ENCODE measurements at places on chromosomes 2 and 18.
A peak's percentile ranks its signal among the peaks of the same experiment; 100 is the strongest.

GRCh38 chr2:10655499-10656225, 34.1 kb downstream of the NOL10 start:
- DNase-seq = no peak

GRCh38 chr2:98502556-98503335, 58.1 kb downstream of the INPP4A start:
- DNase-seq = no peak

- peak; percentile 93 for DNase-seq
Observed at GRCh38 chr2:30481323-30481800, 34.3 kb downstream of the LCLAT1 start.

- no peak for DNase-seq
Observed at GRCh38 chr2:64743739-64744330, 90.1 kb upstream of the SERTAD2 start.

DNA sequence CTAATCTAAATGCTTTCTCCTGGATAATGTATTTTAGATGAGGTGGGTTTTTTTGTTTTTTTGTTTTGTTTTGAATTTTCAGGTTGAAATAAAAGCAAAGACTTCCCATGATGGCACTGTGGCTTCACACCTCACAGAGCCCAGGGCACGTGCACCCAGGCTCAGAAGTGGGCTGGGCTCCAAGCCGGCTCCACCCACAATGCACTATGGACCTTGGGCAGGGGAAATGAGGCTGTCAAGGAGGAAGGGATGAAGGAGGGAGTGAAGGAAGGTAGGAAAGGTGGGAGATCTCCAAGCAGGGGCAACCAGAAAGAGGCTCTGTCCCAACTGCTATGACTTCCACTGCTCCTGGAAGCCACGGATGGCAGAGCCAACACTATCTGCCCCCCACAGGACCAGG, 60.4 kb downstream of the BIN1 start:
- DNase-seq = no peak

All from suppressor macrophage (primary cell).